ENCODE measurements at places on chromosomes 3 and 15.

DNA sequence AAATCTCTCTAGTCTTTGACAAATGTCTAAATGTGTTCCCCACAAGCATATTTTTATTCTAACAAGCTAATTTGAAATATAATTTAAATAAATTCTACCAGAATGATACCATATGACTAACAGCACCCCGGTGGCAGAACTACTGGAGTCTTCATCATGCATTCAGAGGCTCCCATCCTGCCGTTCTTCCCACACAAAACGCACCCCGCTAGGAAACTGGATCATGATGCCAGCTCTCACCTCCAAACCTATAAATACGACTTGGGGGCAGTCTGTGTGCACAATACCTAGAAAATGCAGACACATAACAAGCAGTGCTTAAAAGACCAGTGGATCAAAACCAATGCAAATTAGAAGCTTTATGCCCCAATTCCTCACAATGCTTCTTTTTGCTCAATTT is 8.5 kb downstream of the HOMER2 start:
- DNase-seq, result no peak

DNA sequence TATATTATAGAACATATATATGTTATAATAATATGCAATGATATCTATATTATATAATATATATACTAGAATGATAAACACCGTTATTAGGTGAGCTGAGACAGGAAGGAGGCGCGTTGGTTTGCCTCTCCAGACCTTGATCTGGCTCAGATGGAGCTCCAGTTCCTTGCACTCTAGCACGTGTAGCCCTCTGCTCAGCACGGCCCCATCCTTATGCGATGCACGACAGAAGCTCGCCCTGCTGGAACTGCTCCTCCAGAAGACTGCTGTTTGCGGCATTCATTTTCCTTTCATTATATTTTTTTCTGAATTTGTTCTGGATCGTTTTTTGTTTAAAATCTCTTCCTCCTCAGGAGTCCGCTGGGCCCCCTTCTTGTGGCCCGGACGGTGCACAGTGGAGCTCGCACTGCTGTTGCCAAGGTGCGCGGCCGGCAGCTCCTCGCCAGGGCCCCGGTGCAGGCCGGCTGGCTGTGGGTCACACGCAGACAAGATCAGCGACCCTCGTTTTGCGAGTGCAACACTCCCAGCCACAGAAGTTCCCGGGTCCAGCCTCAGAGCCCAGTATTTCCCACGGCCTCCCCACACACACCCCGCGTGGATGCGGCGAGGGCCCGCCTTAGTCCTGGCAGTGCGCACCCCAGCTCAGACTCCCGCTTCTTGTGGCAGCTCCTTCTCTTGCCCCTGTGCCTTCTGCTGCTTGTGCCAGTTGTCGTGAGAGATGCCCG is 112.2 kb downstream of the CHL1 start:
- no peak for DNase-seq

- DNase-seq, result peak; percentile 98
Measured at GRCh38 chr3:188788621-188789081, 383.1 kb upstream of the TPRG1 start.

DNA sequence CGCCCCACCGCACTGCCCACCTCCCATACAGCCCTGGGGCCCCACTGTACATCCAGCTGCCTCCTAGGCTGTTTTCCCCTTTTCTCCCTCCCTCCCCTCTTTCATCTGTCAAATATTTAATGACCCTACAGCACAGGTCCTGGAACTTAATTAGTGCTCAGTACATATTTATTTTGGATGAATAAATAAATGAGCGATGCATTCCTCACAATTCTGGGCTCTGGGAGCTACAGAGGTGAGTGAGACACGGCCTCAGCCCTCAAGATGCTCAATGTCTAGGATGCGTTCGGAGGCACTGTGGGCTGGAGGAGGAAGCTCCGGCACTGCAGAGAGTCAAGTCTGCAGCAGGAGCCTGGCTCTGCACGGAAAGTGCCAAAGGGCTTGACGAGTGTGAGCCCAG is 175.0 kb downstream of the FAM43A start:
- DNase-seq, result no peak

DNA sequence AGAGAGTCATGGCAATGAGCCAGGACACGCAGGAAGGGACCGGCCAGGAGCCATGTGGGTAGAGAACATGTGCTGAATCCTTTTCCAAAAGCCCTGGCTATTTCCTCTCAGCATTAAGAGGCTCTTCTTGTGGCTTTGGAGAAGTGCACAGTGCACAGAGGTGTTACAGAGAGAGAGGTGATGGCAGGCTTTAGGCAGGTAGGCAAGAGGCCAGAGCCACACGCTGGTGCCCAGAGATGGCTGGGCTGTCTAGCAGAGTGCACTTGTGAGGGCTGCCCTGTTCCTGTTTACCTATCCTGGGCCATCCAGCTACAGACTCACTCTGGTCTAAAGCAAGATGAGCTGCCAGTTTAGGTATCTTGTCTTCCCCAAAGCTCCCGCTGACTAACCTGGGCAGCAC is 402.6 kb downstream of the OCA2 start:
- DNase-seq, result no peak

DNA sequence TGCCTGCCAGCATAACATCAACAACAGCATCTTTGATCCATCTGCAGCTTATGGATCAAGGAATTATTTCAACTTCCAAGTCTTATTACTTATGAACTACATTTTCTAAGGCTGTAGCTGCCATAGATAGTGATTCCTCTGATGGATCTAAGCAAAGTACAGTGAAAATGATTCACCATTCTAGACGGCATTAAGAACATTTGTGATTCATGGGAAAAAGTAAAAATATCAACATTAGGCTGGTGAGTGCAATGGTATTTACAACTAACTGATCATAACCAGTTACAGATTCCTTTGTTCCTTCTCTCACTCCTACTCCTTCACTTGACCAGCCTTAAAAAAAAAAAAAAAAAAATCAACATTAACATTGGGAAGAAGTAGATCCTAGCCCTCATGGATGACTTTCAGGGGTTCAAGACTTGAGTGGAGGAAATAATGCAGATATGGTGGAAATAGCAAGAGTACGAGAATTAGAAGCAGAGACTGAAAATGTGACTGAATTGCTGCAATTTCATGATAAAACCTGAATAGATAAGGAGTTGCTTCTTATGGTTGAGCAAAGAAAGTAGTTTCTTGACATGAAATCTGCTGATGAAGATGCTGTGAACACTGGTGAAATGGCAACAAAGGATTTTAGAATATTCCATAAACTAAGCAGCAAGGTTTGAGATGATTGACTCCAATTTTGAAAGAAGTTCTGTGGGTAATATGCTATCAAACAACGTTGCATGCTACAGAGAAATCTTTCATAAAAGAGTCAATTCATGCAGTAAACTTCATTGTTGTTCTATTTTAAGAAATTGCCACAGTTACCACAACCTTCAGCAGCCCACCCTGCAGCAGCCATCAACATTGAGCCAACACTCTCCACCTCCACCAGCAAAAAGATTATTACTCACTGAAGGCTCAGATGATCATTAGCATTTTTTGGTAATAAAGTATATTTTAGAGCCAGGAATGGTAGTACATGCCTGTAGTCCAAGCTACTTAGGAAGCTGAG is 22.8 kb downstream of the SLC12A6 start:
- DNase-seq, result no peak

GRCh38 chr3:179323197-179324110 is 623 bp downstream of the ZNF639 start:
- DNase-seq, result peak; percentile 69

GRCh38 chr3:33898901-33899300 is 100.5 kb downstream of the PDCD6IP start:
- no peak for DNase-seq

- no peak for DNase-seq
Measured at GRCh38 chr15:77832874-77833273, 200.2 kb upstream of the LINGO1 start.

- DNase-seq, result no peak
Measured at GRCh38 chr3:41001556-41001955, 197.7 kb upstream of the CTNNB1 start.

DNA sequence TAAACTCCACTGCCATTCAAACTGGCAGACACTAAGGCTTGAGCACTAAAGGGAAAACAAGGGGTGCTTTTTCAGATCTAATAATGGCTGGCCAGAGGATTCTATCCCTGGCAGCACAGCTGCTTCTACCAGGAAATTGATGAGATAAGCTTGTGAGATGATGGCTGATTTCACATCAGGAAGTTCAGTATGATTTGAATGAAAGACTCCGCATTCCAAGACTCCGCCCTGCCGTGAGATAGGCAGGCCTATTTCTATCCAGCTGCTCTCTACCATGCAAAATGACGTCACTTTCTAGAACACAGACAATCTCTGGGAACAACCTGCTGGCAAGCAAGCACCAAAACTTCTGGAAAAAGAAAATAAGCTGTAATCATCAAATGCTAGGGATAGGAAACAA is 171.8 kb downstream of the WDR76 start:
- DNase-seq, result peak; percentile 70

DNA sequence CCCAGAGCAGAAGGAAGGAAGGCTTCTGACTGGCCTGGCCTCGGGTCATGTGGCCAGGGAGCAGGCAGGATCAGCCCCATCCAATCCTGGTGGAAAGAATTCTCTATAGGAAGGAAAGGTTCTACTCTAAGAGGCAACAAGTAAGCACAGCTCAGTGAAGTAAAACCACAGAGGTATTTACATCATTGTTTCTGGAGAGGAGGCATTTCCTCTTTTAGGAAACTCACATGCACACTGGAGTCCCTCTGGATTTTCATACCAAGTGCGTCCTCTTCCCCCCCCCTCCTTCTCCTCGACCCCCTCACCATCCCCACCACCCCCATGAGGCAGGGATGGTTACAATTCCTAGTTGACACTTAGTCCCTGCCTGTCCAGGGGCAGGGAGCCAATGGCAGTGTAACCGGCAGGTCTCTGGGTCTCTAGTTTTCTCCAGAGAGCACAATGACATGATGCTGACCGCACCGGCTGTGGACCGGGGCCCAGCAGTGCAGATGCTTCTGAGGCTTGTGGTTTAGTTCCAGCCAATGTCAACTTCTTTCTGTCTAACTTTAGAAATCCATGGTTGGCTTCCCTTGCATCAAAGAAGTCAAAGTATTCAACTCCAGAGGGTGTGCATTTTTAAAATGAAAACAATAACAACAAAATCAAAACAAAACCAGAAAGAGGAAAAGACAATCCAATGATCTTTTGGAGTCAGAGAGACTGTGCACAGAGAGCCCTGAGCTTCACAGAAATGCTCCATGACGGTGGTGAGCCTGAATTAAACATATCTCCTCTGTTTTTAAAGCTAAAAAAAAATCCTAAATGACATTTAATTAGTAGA is 230.3 kb upstream of the TLE3 start:
- DNase-seq, result peak; percentile 65

DNA sequence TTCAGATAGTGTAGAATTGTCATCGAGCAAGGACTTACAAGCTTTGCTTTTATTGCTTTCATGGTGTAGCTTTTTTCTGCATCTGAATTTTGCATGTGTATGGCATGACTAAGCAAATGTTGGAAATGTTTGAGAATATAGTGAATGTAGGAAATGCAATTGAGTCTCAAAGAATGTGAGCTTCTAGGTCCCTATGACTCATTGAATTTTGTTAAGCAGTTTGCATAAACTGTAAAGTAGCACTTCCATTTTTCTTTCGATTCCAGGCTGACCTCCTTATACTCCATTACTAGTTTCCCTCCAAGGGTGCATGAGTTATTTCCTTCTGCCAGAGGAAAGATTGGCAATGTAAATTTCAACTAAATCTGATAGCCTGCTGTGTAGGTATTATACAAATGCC is 619.2 kb downstream of the DIPK2A start:
- peak; percentile 88 for DNase-seq

- peak; percentile 5 for DNase-seq
Measured at GRCh38 chr15:101573951-101574350, 78.2 kb downstream of the TM2D3 start.

- peak; percentile 58 for DNase-seq
Measured at GRCh38 chr3:172040981-172041963, 1.9 kb downstream of the FNDC3B start.

GRCh38 chr3:50390508-50391224 is 31.3 kb upstream of the TMEM115 start:
- no peak for DNase-seq

DNA sequence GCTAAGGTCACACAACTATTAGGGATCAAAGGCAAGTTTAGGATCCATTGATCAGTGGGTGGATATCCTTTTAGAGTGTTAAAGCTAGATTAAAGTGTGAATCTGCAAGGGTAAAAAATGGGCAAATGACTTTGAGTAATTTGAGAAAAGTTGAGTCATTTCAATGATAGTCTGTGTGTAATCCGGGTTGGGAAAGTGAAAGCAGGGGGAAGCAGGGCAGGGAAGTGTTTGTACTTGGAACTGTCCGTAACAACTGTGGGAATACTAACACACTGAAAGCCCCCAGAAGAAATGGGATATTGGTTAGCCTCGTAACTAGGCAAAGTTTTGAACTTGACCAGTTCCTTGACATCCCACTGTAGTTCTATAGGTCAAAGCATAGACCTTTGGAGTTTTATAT is 187.2 kb upstream of the SLITRK3 start:
- no peak for DNase-seq

- no peak for DNase-seq
Measured at GRCh38 chr3:139608924-139609323, 68.8 kb downstream of the NMNAT3 start.
